K562 (cell line): ENCODE measurements at places on chromosomes 3 and 15.

DNA sequence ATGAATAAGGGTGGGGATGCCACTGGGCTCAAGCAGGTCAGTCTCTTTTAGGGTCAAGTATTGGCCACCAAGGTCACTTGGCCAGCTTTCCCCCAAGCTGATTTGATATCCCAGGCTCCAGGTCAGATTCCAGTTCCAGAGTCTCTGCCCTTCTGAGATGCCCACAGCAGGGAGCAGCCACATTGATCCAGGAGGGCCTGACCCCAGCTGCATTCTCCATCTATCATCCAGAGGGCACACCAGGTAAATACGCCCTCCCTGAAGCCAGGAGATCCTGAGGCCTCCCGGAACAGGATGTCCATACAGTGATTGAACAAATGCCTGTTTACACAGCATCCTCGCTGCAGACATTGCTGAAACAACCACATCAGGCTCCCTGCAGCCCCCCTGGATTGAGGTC, 264.6 kb upstream of the TLE3 start:
- no peak for DNase-seq

- DNase-seq, result no peak
These were observed 36.7 kb downstream of the PXYLP1 start for GRCh38 chr3:141268306-141268705.

DNA sequence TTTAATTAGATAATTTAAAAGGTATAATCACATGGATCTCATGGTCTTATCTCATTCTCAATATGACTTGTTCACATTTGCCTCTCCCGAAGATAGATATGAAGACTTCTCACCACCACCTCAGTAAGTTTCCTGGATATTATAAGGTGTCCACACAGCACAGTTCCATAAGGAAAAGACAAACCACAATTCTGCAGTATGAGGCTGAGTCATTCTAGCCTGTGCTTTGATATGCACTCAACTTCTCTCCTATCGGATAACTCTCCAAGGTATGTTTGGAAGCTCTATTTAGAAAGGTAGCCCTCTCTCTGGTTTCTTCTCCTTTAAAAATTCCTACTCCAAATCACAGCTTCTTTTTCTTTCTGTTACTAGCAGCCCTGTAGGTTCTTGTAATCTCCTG, 612.8 kb downstream of the ZPLD1 start:
- no peak for DNase-seq

GRCh38 chr15:26065723-26066122, 202.6 kb upstream of the ATP10A start:
- DNase-seq, result no peak
